ENCODE measurements at places on chromosomes 3 and 15.

DNA sequence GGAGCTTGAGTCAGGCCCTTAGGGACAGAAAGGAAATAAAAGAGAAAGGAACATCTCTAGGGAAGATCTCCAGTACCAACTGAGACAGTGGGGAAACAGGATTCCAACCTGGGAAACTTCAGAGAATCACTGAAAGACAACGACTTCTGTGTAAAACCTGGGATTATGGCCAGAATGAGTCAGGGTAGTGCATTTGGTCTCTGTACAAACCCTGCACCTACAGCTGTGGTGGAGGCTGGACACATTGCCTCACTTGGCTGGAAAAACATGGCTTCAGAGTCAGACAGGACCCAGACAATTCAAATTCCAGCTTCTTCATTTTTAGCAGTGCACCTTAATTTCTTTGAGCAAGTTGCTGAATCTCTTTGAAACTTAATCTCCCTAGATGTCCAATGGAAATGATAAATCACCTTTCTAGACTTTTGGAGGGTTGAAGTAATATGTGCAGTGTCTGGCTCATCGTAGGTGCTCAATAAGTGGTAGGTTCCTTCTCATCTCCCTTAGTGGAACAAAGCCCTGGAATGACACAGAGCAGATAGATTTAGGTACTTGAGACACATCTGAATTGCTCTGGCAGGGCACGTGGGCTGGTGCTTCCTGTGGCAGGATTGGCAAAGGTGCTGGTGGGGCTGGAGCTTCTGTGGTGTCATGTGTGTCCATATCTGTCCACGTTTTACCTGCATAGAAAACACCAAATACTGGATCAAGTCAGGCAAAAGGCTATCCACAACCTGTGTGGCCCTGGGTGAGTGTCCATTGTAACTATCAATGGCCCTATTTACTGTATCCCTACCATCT, 6.1 kb upstream of the CLSTN2 start:
- DNase-seq: no peak

- no peak for DNase-seq
Observed at GRCh38 chr3:50170689-50171088, 15.6 kb downstream of the SEMA3F start.

DNA sequence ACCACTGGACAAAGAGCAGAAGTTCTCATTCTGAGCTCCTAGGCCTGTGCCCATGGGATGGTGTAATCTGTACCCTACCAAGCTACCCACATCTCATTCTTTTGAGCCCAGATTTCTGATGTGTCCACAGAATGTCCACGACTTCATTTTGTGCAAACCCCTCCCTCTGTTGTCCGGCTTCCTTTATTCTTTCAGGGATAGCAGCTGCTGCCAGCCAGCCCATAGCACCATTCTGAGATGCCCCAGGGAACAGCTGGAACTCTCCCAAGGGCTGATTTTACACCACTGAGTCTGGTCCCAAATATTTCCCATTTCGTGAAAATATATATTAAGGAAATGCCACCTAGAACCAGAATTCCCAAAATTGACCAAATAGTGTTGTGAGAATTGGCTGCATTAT, 236.6 kb downstream of the SATB1 start:
- no peak for DNase-seq

GRCh38 chr3:45106874-45107273, 39.3 kb downstream of the CDCP1 start:
- no peak for DNase-seq

GRCh38 chr15:100831467-100831866, 48.2 kb upstream of the ALDH1A3 start:
- no peak for DNase-seq

- no peak for DNase-seq
Observed at GRCh38 chr3:123046262-123047061, 18.9 kb upstream of the SEMA5B start.

- DNase-seq: no peak
Observed at GRCh38 chr15:95684693-95685115, 645.8 kb upstream of the NR2F2 start.

DNA sequence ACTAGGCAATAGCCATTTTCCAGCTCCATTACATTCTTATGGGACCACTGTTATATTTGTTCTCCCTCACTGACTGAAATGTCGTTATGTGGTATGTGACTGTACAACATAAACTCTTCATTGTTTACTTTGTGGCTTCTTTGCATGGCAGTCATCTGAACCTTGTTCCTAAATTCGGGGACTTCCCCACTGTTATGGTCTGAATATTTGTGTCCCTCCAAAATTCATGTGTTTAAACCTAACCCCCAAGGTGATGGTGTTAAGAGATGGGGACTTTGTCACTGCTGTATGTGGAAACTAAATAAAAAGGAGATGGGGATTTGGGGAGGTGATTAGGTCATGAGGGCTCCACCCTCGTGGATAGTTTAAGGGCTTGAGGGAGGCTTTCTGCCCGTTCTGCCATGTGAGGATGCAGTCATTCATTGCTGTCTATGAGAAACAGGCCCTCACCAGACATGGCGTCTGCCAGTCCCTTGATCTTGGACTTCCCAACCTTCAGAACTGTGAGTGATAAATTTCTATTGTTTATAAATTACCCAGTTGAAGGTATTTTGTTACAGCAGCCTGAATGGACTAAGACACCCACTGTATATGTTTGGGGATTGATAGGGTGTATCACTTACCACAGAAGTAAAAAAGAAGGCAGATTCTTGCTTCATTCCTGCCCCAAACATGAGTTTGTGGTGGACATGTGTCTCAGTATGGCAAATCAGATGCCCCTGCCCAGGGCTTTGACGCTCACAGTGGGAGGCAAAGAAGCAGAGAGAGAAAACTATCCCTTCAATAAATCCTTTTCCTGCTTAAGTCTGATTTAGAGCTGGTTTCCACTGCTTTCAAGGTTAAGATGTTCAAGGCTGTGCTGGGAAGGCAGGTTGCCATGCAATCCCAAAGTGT, 138.0 kb upstream of the UBE2E1 start:
- no peak for DNase-seq

DNA sequence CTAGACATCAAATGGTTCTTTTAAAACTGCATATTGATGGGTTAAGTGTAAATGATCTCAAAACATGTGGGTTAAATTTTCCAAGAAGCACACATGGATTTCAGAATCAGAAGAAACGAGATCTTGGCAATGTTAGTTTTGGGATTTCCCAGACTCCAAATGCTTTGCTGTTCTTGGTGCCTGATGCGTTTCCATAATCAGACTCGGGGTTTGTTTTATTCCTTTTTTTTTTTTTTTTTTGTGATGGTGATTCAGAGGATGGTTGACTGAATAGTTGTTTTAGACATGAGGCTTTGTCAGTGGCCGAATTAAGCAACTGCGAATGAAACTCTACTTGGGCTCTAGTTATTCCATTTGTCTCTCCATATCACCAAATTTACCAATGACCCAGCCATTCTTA, 52.2 kb upstream of the FAM98B start:
- DNase-seq: no peak

DNA sequence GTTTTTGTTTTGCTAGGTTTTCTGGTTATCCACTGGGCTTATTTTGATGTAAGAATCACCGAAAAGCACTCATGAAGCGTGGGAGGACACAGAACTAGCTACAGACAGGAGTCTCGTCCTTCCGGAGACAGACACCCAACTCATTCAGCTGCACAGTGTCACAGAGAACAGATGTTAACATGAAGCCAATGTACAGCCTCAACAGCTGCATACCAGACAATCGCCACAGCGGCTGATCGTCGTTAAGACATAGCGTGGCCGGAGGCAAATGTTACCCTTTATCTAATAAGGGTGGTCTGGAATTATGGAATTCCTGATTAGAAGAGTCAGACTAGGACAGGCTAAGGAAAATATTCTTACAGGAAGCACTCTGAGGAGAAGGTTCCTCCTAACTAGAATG, 1.1 kb upstream of the PYGO1 start:
- no peak for DNase-seq

Data from activated CD4-positive, CD25-positive, alpha-beta regulatory T cell treated with anti-CD3 and anti-CD28 coated beads, Interleukin-2, amount 50 U/mL, for 16 hours (primary cell).